ENCODE measurements at places on chromosomes 2 and 18.

- no peak overlapping the region for H3K4me3 ChIP-seq
- no peaks in the 10 kb centered on the region for H3K36me3 ChIP-seq
- no peak overlapping the region for H3K27ac ChIP-seq
Observed at GRCh38 chr18:59387687-59388565, 28.9 kb upstream of the LMAN1 start.

DNA sequence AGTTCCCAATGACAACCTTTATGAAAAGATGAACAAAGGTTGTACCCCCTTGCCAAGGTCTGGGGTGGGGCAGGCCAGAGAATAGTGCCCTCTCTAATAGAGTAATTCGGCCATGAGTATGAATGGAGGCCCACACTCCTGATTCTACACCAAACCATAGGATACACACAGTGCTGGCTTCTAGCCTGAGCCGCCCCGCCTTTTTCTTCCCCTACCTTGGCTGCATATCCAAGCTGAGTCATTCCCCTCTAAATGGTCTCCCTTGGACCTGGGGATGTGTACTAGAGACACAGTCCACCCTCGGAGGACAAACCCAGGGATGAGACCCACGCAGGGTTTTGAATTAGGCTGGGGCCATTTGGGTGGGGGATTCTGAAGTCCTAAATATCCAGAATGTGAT, 107.2 kb upstream of the CAPN13 start:
- H3K27ac ChIP-seq: no peak overlapping the region
- no peaks in the 10 kb centered on the region for H3K4me1 ChIP-seq
- no peaks in the 10 kb centered on the region for H3K27me3 ChIP-seq

DNA sequence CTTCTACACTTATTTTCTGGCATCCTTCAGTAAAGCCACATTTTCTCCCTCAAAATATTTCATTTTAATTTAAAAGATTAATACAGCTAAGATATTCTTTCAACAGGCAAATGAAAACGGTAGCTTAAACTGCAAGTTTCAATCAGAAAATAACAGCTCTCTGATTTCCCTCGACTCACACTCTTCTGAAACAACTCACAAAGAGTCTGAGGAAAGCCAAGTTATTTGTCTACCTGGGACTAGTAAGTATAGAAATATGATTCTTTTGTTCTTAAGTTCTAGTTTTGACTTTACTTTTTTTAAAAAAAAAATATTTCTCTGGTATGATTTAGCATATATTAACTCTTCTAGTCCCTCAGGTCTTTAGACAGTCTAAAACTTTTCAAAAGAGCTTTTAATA, 27.2 kb downstream of the CEP192 start:
- H3K27me3 ChIP-seq: no peaks in the 10 kb centered on the region
- no peak for DNase-seq
- peaks cover 82% of the 10 kb centered on the region for H3K36me3 ChIP-seq
- no peak overlapping the region for H3K27ac ChIP-seq

DNA sequence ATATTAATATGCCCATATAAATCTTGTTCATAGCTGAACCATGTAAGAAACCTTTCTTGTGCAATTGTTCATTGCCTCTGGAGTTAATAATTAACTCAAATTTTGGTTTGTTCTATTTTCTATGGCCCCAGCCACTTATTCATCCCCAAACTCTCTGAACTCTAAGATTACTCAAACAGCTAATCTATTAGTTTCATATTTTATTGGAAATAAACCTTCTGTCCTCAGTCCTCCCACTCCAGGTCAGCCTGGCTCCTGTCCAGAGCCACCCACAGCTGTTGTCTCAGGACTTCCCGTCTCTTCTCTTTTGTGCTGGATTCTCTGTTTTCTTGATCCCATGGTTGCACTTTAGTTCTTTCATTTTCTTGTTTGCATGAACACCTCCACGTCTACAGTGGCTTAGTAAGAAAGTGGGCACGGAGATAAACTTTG, 4.4 kb upstream of the RNF103 start:
- no peak overlapping the region for H3K27ac ChIP-seq
- H3K36me3 ChIP-seq: no peaks in the 10 kb centered on the region
- peaks cover 9% of the 10 kb centered on the region for H3K27me3 ChIP-seq
- H3K4me1 ChIP-seq: peaks cover 5% of the 10 kb centered on the region
- no peak overlapping the region for H3K4me3 ChIP-seq

- DNase-seq: no peak
- no peak overlapping the region for H3K4me3 ChIP-seq
- no peaks in the 10 kb centered on the region for H3K27me3 ChIP-seq
- no peak overlapping the region for H3K27ac ChIP-seq
Observed at GRCh38 chr2:221943076-221943810, 355.6 kb downstream of the PAX3 start.

- no peak for DNase-seq
- peaks cover 18% of the 10 kb centered on the region for H3K4me1 ChIP-seq
- H3K36me3 ChIP-seq: no peaks in the 10 kb centered on the region
- no peak overlapping the region for H3K4me3 ChIP-seq
Observed at GRCh38 chr18:59848002-59848401, 51.8 kb upstream of the PMAIP1 start.

DNA sequence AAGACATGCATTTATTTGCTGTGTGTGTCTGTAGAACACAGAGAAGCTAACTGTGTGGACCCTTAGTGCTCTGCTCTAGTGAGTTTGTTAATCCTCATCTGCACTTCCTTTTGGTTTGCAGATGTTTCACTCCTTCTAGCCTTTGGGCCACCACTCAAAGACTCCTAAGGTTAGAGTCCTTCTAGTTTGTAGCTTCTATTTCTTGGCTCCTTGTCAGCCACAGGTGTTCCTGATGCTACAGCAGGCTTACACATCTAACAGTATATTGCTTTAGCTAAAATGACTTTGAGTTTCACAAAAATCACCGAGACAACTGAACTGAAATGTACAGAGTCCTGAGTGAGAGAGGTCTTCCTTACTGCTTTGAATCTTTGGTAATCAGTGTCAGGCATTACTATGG, 551.4 kb downstream of the NRXN1 start:
- no peak overlapping the region for H3K4me3 ChIP-seq
- no peaks in the 10 kb centered on the region for H3K27me3 ChIP-seq
- no peaks in the 10 kb centered on the region for H3K4me1 ChIP-seq
- DNase-seq: no peak
- no peaks in the 10 kb centered on the region for H3K36me3 ChIP-seq

DNA sequence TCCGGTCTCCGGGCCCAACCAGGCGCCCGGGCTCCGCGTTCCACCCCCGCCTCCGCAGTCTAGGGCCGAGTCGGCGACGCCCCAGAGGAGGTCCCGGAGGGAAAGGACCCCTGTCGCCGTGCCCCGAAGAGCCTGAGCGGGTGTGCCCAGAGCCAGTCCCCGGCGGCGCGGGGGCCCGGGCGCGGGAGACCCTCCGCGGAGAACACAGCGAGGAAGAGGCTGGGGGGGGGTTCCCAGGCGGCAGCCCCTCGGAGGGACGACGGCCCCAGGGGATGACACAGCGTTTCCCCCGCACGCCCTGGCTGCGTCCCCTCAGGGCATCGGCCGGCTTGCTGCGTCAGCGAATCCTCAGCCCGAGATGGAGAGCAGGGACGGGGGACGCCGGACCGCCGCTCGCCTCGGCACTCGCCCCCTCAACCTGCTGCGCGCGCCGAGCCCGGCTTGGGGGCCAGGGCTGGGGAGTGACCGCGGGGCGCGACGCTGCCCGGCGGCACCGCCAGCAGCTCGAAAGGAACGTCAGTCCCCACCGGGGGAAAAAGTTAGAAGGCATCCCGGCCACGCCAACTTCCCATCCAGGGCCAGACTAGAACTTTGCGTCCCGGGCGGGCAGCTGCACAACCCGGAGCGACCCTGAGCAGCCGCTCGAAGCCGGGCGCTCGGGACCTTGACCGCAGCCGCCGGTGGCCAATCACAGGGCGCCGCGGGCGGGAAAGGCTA, 711 bp downstream of the SFXN5 start:
- H3K36me3 ChIP-seq: peaks cover 1% of the 10 kb centered on the region
- H3K4me1 ChIP-seq: peaks cover 26% of the 10 kb centered on the region
- peak overlapping the region; percentile 91 for H3K27ac ChIP-seq
- H3K4me3 ChIP-seq: peak overlapping the region; percentile 78
- H3K27me3 ChIP-seq: no peaks in the 10 kb centered on the region

DNA sequence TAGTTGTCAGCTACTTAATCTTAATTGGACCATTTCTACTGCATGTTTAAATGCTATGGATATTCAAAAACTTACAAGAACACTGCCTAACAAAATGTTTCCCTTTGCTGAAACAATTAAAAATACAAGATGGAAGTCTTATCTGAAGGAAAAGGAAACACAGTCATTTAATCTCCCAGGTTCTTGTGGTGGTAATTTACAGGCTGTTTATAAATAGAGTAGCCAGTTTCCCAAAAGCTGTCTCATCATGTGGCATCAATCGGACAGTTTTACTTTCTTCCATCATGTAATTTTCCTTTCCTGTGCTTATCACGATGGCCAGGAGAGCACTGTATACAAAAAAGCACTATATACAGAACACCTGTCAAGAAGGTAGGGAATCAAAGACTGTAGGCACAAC, 368.1 kb downstream of the ZEB2 start:
- H3K36me3 ChIP-seq: peaks cover 4% of the 10 kb centered on the region
- no peaks in the 10 kb centered on the region for H3K27me3 ChIP-seq
- no peak overlapping the region for H3K27ac ChIP-seq
- peaks cover 2% of the 10 kb centered on the region for H3K4me1 ChIP-seq

- H3K36me3 ChIP-seq: no peaks in the 10 kb centered on the region
- H3K27ac ChIP-seq: no peak overlapping the region
- no peaks in the 10 kb centered on the region for H3K4me1 ChIP-seq
- H3K27me3 ChIP-seq: no peaks in the 10 kb centered on the region
- H3K4me3 ChIP-seq: no peak overlapping the region
Observed at GRCh38 chr18:36392164-36392978, 94.9 kb downstream of the FHOD3 start.

GRCh38 chr18:43081396-43081795, 34.1 kb downstream of the RIT2 start:
- no peak overlapping the region for H3K27ac ChIP-seq
- H3K27me3 ChIP-seq: no peaks in the 10 kb centered on the region
- H3K4me1 ChIP-seq: no peaks in the 10 kb centered on the region
- H3K4me3 ChIP-seq: no peak overlapping the region
- H3K36me3 ChIP-seq: no peaks in the 10 kb centered on the region

DNA sequence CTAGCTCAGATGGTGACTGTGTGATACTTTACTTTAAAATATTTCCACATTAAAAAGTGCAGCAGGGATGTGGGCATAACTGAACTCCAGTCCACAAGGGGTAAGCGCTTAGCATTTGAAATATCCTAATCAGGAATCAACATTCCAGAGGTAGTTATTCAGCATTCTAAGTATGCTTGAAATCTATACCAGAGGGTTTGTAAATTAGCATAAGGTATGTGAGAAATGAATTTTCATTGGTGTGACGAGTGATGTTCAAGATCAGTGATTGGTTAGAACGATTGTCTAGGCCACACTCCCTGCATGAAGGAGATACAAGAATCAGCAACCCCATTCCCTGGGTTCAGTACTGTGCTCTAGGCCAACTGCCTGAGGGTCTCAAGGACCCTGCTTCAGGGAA, 42.6 kb downstream of the MAPK4 start:
- no peaks in the 10 kb centered on the region for H3K36me3 ChIP-seq
- no peak overlapping the region for H3K4me3 ChIP-seq
- H3K27me3 ChIP-seq: peaks cover 2% of the 10 kb centered on the region
- no peak overlapping the region for H3K27ac ChIP-seq
- H3K4me1 ChIP-seq: no peaks in the 10 kb centered on the region

GRCh38 chr18:354471-354870, 86.6 kb upstream of the THOC1 start:
- DNase-seq: no peak
- no peaks in the 10 kb centered on the region for H3K36me3 ChIP-seq
- H3K4me1 ChIP-seq: no peaks in the 10 kb centered on the region
- peaks cover 11% of the 10 kb centered on the region for H3K27me3 ChIP-seq

GRCh38 chr2:150259746-150260145, 227.7 kb downstream of the RND3 start:
- no peaks in the 10 kb centered on the region for H3K36me3 ChIP-seq

- H3K36me3 ChIP-seq: no peaks in the 10 kb centered on the region
- no peaks in the 10 kb centered on the region for H3K4me1 ChIP-seq
- H3K27me3 ChIP-seq: no peaks in the 10 kb centered on the region
- no peak overlapping the region for H3K4me3 ChIP-seq
- H3K27ac ChIP-seq: no peak overlapping the region
Observed at GRCh38 chr2:47266939-47267710, 112.0 kb upstream of the STPG4 start.

- H3K36me3 ChIP-seq: no peaks in the 10 kb centered on the region
- H3K4me1 ChIP-seq: no peaks in the 10 kb centered on the region
- H3K4me3 ChIP-seq: no peak overlapping the region
- H3K27ac ChIP-seq: no peak overlapping the region
- no peaks in the 10 kb centered on the region for H3K27me3 ChIP-seq
Observed at GRCh38 chr2:179344970-179345369, 80.3 kb upstream of the SESTD1 start.

DNA sequence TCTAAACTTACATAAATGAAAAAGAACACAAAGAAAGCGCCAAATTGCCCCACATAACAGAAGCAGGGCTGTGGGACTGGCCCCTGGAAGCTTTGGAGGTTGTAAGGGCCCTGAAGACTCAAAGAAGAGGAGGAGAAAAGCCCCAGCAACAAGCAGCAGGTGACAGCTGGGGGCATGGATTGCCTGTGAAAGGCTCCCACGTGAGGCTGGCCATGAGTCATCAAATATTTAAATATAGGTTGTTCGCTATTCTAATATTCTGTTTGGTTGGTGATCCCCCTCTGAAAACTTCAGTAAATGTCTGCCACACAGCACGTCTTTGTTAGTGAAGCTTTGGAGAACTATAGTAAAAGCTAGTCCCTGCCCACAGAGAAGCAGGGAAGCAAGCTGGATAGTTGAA, 132.4 kb downstream of the MREG start:
- no peaks in the 10 kb centered on the region for H3K36me3 ChIP-seq
- no peak for DNase-seq
- peaks cover 47% of the 10 kb centered on the region for H3K27me3 ChIP-seq
- no peaks in the 10 kb centered on the region for H3K4me1 ChIP-seq

DNA sequence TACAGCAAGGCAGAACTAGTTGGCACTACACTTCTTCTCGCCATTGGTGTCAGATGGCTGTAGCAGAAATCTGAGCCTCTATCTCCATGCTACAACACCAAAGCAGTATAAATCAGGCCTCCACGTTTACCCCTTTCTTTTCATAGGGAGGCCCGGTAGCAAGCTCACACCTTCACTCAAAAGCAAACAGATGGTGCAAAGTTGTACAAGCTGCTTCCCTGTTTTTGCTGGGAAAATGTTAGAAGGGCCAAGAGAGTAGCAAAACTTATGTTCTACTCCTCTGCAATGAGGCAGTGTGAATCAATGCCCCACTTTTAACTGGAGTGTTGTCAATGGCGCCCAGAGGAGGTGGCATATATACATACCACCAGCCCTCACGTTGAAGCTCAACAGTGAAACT, 369.6 kb upstream of the NRXN1 start:
- H3K36me3 ChIP-seq: no peaks in the 10 kb centered on the region
- H3K4me1 ChIP-seq: no peaks in the 10 kb centered on the region
- H3K27me3 ChIP-seq: no peaks in the 10 kb centered on the region
- H3K4me3 ChIP-seq: no peak overlapping the region
- no peak for DNase-seq
- H3K27ac ChIP-seq: no peak overlapping the region

DNA sequence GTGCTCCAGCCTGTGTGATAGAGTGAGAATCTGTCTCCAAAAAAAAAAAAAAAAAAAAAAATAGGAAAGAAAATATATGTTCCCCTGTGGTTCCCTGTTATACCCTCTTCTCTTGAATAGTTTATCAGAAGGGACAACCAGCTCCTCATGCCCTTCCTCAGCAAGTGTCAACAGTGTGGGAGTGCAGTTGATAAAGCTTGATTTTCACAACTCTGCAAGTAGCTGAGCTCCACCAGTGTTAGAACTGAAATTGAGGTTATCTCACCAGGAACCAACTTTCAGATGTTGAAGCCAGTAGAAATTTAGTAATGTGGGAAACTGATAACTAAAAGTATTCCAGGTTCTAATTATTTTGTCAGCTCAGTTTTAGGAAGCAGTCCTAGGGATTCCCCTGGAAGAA, 25.1 kb downstream of the NEDD4L start:
- no peaks in the 10 kb centered on the region for H3K4me1 ChIP-seq
- H3K27ac ChIP-seq: no peak overlapping the region
- no peaks in the 10 kb centered on the region for H3K36me3 ChIP-seq
